ENCODE measurements at places on chromosomes 6 and 20.

- DNase-seq: no peak
Measured at GRCh38 chr6:168015482-168016175, 18.2 kb downstream of the KIF25 start.

DNA sequence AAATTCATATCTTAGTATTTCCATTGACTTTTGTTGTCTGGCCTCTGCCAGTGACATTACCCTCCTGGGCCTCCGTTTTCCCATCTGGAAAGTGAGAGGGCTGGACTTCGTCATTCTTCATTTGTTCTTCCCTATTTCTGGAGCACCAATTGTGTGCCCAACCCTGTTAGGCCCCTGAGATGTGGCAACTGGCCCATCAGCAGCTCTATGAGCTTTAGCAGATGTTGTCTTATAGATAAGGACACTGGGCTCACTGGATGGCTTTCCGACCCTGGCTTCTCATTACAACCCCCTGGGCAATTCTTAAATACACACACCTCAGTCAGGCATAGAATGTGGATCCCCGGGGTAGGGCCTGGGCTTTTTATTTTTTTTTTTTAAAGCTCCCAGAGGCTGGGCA lies 14.7 kb downstream of the PABPC1L start:
- DNase-seq: no peak

GRCh38 chr6:36333931-36334725 lies 2.6 kb downstream of the BNIP5 start:
- no peak for DNase-seq

DNA sequence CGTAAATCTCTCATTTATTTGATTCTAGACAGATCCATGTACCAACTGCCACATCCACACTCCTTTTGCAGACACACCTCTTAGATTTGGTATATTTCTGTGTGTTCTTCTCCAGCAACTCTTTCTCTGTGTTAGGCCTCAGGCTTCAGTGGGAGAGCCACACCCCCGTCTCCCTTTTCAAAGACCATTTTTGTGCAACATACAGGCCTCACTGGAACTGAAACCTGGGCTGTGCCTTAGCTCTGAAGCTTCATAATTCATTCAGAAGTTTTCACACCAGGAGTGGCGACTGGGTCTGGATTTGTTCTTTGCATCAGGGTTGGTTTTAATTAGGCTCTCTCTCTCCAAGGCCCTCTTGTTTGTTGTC lies 170.2 kb downstream of the THBS2 start:
- DNase-seq: no peak

- no peak for DNase-seq
Measured at GRCh38 chr6:85273046-85273445, 176.8 kb upstream of the NT5E start.

DNA sequence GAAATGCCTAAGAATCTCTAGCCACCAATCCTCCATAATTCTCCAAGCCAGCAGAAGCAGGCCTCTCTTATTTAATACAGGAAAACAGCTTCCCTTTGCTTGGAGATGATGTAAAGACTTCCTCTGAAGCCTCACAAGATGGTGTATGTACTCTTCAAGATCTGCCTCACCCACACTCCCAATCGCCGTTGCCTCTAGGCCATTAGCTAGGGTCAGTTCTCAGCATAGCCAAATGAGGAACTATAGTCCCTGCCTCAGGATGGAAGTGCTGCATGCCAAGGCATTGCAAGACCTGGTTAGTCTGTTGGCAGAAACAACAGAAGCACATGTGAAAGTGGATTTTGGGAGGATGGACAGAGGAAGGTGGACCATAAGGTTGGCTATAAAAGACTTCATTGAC lies 139.1 kb downstream of the SCML4 start:
- no peak for DNase-seq
